ENCODE measurements at places on chromosomes 3 and 15.

DNA sequence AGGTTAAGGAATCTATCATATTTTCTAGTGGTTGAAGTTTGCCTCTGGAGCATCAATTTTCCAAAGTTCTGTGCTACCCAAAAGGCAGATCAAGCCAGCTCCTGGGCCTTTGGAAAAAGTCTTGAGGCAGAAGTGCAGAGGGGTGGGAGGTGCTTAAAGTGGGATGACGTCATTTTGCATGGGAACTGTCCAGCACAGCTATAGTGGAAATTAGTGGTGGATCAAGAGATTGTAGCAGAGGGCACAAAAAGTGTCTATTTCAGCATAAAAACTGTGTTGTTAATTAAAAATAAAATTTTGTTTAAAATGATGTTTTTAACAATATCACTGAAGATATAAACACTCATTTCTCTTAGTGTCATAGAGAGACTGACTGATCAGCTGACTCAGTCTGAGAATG is 221.9 kb downstream of the LRRN1 start:
- DNase-seq: no peak

DNA sequence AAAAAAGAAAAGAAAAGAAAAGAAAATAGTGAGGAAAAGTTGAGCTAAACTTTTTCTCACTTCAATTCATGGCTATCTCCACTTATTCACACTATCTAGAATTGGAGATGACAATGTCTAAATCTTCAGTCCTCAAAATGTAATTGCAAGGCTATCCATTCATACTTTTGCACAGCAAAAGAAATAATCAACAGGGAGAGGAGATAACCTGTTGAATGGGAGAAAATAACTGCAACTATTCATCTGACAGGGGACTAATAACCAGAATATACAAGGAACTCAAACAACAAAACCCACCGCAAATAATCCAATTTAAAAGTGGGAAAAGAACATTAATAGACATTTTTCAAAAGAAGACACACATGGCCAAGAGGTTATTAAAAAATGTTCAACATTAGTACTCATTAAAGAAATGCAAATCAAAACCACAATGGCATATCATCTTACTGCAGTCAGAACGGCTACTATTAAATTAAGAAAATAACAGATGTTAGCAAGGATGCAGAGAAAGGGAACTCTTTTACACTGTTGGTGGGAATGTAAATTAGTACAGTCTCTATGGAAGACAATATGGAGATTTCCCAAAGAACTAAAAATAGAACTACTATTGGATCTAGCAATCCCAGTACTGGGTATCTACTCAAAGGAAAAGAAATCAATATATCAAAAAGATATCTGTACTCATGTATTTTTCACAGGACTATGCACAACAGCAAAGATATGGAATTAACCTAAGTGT is 73.5 kb upstream of the PPIB start:
- no peak for DNase-seq

DNA sequence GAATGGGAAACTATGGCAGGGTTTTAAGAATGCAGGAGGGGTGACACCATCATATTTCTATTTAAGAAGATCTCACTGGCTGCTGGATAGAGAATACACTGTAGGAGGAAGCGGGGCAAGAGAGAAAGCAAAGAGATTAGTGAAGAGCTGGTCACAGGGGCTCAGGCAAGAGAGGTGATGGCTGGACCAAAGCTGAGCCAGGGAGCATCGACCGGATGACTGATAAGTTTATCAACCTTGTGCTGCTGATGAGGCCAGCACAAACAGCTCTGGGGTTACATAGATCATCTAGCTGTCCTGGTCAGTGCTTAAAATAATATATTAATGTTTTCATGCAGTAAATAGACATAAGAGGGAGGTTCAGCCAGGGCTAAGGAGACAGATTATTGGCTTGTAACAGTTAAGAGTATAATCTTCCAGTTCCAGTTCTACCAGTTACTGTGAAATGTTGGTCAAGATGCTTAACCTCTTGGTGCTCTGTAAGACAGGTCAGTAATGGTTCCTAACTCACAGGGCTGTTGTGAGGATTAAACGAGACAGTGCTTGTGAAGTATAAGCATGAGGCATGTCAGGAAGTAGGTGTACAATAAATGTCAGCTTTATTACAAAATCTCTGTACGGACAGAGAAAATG is 201.0 kb upstream of the FEZF2 start:
- no peak for DNase-seq

DNA sequence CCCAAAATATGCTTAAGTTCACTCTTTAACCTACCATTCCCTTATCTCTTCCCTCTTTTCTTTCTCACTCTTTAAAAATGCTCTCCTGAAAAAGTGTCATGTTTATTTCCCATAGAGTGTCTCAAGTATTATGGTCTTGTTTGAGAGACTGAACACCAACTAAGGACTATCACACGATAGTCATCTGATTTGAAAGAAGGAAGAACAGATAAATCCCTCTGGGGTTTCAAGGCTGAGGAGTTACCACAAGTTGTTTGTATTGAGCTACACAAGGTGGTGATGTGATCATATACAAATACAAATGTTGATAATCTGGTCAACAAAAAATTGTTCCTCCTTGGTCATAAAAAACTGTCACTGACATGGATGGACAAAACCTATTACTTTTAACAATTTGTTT is 13.8 kb downstream of the MEIS2 start:
- no peak for DNase-seq

DNA sequence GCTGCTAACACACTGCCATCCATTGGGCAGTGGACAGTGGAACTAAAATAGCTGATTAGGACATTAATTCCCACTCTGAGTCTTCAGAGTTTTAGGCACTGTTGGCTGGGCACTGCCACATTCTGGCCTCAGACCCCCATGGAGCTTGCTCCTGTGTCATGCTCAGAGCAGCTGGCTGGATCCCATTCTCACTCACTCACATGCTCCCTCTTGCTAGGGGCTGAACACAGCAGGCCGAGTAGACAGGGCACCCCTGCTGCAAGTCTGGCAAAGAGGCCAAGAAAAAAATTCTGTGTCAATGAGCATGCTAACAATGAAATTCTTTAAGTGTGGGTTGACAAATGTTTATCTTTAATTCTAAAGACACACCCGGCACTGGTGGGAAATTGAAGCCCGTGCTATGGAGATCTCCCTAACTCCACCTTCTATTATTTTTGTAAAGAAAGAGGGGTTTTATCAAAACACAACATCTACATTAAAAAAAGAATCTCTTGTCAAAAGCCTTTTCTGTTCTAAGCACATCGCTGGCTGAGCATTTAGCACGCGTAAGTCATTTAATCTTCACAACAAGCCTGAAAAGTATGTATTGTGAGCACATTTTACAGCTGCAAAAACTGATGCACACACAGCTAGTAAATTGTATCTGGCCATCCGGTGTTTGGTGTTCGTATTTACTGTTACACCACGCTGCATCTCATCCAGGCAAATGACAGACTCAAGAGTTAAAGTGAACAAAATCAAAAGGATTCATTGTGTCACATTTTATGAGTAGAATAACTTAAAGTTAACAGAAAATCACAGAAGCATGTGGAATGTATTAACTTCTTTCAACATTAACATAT is 362.1 kb downstream of the PLOD2 start:
- DNase-seq: no peak
